Liver (tissue), 10 donors: ENCODE measurements at places on chromosomes 2 and 18. TPM values are rescaled to one million over a fixed set of nuclear protein-coding genes. Genes with fewer than 3 reads are reported as not detected.

The RASGRP3 gene
- 9.9 TPM for total RNA-seq

The C2orf66 gene
- total RNA-seq, result not detected

- no peak overlapping the region for H3K4me3 ChIP-seq
- no peaks in the 10 kb centered on the region for H3K36me3 ChIP-seq
- no peak for DNase-seq
- no peak overlapping the region for H3K27ac ChIP-seq
- no peaks in the 10 kb centered on the region for H3K4me1 ChIP-seq
Measured at GRCh38 chr2:22517141-22517540, 867.8 kb upstream of the KLHL29 start.

DNA sequence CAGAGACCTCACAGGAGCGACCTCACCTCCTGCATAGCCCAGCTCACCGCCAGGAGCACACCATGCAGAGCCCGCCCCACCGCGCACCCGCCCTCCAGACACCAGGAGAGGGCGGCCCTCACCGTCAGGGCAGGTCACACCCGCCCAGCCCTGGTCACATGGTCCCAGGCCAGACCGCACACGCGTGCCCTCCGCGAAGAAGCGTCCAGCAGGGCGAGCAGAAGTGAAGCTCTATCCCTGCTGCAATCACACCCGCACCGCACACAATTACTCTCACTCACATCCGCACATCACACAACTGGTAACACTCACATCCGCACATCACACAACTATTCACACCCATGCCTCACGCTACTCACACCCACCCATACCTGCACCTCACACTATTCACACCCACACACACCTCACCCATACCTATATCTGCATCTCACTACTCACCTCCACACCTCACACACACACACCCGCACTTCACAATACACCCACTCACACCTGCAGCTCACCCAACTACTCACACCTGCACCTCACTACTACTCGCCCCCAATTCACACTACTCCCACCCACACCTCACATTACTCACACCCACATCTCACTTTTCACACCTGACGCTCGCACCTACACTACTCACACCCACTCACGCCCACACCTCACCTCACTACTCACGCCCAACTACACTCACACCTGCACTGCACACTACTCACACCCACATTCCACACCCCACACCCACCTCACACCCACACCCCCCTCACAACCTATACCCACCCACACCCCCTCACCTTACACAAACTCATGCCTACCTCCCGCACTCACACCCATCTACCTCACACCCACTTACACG, 242.0 kb downstream of the HDAC4 start:
- H3K4me3 ChIP-seq, result no peak overlapping the region
- H3K27ac ChIP-seq, result no peak overlapping the region
- no peaks in the 10 kb centered on the region for H3K4me1 ChIP-seq
- DNase-seq, result no peak
- H3K36me3 ChIP-seq, result peaks cover 10% of the 10 kb centered on the region

The TFCP2L1 gene
- 1.5 TPM for total RNA-seq

The TDRD15 gene
- total RNA-seq, result 0.59 TPM

The RNF152 gene
- 6.8 TPM for total RNA-seq

GRCh38 chr2:134218930-134219658, 34.8 kb upstream of the MGAT5 start:
- H3K36me3 ChIP-seq, result no peaks in the 10 kb centered on the region
- DNase-seq, result no peak
- H3K4me1 ChIP-seq, result no peaks in the 10 kb centered on the region
- no peak overlapping the region for H3K4me3 ChIP-seq
- H3K27ac ChIP-seq, result no peak overlapping the region
